Stimulated activated CD8-positive, alpha-beta memory T cell treated with anti-CD3 and anti-CD28 coated beads, Interleukin-7, amount 100 ng/mL, for 24 hours (primary cell): ENCODE measurements at places on chromosomes 4 and X.

- no peak for DNase-seq
These were observed 84.2 kb downstream of the SLC2A9 start for GRCh38 chr4:9937078-9937477.

DNA sequence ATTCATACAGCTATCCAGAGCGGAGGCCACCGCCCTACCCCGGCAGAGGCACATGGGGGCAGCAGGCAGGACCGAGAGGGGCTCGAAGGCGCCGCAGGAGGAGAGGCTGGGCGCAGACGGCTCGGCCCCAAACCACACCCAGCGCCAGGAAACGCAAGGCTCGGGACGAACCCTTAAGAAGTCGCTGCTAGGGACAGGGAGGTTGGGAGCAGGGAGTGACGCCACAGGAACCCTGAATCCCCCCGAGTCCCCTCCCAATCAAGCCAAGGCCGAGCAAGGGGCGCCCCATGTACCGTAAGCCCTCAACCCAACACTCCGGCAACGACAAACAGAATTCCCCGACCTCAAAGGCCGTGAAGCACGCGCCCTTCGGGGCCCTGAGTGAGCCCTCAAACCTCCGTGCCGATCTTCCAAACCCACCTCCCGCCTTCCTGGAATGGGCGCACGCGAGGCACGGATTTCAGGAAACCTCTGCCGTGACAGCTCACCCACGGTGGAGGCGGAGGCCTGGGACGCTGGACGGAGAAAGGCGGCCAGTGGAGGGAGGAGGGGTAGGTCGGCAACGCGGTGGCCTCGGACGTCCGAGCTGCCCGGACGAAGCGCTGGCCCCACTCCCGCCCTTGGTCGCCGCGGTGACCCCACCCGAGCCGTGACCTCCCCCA lies 1.8 kb downstream of the ZFYVE28 start:
- no peak for DNase-seq

DNA sequence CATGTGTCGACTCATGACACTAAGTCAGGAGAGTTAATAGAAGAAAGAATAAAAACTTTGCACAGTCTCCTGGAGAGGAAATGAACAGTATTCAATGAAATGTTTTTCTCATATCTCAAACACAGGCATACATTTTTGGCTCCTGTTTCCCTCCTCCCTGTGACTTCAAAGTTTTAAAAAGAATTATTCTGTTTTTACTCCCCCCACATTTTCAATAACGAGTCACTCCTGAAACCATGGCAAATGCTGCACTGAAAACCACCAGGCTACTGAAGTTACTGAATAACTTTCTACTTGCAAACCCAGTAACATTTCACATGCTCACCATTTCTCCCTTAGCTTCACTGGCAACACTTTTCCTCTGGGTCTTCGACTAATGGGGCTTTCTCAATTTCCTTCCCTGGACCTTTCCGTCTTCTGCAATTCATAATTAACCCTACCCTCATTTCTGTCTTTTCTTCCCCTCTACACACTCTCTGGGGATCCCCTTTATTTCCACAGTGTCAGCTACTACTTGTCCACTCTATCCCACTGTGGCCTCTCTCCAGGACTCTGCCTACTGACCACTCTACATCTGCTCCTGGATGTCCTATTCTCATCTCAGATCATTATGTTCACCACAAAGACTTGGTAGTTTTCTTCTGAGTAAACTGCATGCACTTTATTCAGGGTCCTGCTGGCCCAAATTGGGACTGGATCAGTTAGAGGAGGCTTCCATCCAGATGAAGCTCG lies 225.8 kb upstream of the ETNPPL start:
- no peak for DNase-seq

GRCh38 chr4:120801137-120801758 lies 121.3 kb downstream of the PRDM5 start:
- DNase-seq: no peak

- DNase-seq: no peak
These were observed 74.8 kb upstream of the BCOR start for GRCh38 chrX:40172401-40173142.

- no peak for DNase-seq
These were observed 2.0 kb upstream of the ARX start for GRCh38 chrX:25017667-25018247.

GRCh38 chr4:143417679-143418403 lies 81.2 kb downstream of the GAB1 start:
- no peak for DNase-seq
